Spleen (tissue), 13 donors: ENCODE measurements at places on chromosomes 7 and 10. TPM values are rescaled to one million over a fixed set of nuclear protein-coding genes. Genes with fewer than 3 reads are reported as not detected.

FBXL15 gene
- 17.9 TPM for total RNA-seq

CPA4 gene
- total RNA-seq = 0.79 TPM

IDI2 gene
- total RNA-seq = not detected

GIMAP4 gene
- 195 TPM for total RNA-seq
